Central memory CD8-positive, alpha-beta T cell (primary cell): ENCODE measurements at places on chromosomes 13 and 19.
A peak's percentile ranks its signal among the peaks of the same experiment; 100 is the strongest.

DNA sequence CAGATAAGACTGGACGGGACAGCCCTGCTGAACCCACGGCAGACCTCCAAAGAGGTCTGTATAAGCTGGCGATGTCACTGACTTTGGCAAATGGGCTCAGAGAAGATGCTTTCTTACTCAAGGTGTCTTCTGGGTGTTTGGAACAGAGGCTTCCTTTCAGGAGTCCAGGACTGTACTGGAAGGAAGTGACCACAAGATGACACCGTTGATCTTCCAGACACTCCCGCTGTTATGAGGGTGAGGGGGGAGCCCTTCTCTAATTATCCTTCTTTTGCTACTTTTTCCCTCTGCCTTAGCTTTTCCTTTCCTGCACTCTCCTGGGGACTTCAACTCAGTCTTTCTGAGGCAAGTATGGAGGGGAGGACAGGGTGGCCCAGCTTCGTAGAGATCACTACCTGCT is 65.2 kb upstream of the ZNF599 start:
- H3K27ac ChIP-seq, result no peak overlapping the region
- no peaks in the 10 kb centered on the region for H3K36me3 ChIP-seq
- no peak overlapping the region for H3K4me3 ChIP-seq

DNA sequence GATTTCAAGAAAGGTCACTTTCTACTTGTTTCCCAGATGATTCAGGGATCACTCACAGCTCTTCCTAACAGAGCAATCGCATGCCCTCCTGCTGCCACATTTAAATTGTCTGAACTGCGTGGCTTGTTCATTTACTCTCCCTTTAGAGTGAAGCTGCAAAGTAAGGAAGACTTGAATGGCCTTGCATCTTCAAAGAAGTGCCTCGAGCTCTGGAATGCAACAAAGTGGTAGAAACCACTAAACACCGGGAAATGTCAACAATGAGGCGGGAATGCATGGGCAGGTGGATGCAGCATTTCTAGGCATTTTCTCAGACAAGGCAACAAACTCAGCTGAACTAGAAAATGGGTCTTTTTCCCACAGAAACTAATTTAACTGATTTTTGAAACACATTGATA is 10.3 kb upstream of the DACH1 start:
- no peak overlapping the region for H3K4me3 ChIP-seq
- no peaks in the 10 kb centered on the region for H3K36me3 ChIP-seq
- H3K4me1 ChIP-seq, result no peaks in the 10 kb centered on the region
- H3K27me3 ChIP-seq, result no peaks in the 10 kb centered on the region
- no peak overlapping the region for H3K27ac ChIP-seq
- no peak for DNase-seq

DNA sequence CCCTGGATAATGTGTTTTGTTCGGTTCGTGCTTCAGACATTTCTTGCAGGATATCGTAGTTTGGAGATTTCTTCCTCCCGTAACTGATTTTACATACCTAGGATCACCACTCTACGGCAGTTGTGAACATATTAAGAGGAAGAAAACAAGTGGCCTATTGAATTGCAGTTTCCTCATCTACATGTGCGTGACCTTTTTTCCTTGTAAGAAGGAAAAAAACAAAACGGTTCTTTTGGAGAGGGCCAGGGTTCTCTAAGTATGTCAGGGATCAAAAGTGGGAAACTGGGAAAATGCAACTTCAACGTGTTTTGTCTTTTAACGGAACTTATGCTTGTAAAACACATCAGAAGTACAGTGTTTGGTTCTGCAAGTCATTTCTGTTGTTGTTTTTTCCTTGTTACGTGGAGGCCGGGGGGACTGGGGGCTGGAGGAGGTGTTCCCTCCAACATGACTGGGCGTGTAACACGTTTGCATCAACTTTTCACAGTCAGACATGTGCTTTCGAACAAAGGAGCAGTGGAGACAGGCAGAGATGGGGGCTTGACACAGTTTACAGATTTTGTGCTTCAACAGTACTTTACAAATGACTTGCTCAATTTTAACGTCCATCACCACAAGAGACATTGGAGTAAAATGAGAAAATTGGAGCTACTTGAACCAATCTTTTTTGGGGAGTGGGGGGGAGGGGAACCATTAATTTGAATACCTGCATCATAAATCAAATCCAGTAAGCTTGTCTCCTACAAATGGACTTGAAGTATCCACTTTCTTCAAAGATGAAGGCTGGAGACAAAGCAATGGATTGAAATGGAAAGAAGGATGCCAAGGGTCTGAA is 3.8 kb downstream of the ZC3H4 start:
- peak overlapping the region; percentile 100 for H3K27ac ChIP-seq
- peak overlapping the region; percentile 96 for H3K4me3 ChIP-seq
- H3K4me1 ChIP-seq, result peaks cover 63% of the 10 kb centered on the region
- H3K36me3 ChIP-seq, result peaks cover 47% of the 10 kb centered on the region
- no peaks in the 10 kb centered on the region for H3K27me3 ChIP-seq

GRCh38 chr19:57280962-57281400 is 696 bp downstream of the ZNF460 start:
- no peaks in the 10 kb centered on the region for H3K27me3 ChIP-seq
- peaks cover 35% of the 10 kb centered on the region for H3K36me3 ChIP-seq
- no peak overlapping the region for H3K4me3 ChIP-seq
- no peak overlapping the region for H3K27ac ChIP-seq
- DNase-seq, result peak; percentile 43

DNA sequence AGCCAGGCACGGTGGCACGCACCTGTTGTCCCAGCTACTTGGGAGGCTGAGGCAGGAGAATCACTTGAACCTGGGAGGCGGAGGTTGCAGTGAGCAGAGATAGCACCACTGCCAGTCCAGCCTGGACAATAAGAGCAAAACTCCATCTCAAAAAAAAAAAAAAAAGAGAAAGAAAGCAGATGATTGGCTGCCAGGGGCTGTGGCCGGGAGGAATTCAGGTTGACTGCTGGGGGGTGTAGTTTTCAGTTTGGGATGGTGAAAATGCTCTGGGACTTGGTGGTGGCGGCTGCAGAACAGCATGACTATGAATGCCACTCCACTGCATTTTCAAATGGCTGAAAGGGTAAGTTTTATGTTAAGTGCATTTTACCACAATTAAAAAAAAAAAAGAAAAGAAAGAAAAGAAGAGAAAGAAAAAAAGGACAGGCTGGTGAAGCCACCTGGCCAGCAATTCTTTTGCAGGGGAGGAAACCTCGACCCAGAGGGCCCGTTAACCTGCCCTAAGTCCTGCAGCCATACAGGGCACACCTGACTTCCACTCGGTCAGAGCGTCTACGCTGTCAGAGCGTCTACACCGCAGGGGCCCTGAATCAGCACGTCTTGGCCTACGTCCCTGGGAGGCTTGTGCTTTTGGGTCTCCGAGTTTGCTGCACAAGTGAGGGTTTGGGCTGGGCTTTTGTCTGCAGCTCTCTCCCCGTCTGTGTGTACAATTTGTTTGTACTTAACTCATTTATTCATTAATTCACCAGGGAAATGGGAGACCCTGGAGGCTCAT is 3.6 kb downstream of the ISOC2 start:
- H3K27me3 ChIP-seq, result peaks cover 23% of the 10 kb centered on the region
- H3K36me3 ChIP-seq, result peaks cover 9% of the 10 kb centered on the region
- H3K4me3 ChIP-seq, result no peak overlapping the region
- peaks cover 30% of the 10 kb centered on the region for H3K4me1 ChIP-seq
- no peak for DNase-seq
- no peak overlapping the region for H3K27ac ChIP-seq

DNA sequence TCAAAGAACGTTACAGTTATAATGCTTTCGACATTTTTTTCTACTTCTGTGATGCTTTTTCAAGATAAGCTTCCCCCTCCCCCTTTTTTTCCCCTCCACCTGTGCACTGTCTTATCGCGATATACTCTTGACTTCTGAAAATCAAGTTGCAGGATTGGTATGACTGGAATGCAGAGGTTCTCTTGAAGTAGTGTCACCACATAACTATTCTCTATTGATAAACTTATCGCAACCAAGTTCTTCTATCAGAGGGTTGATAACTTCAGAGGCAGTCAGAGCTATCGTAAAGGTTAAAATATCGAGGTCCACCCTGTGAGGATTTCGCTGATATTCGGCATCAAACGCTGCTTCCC is 820 bp downstream of the EID2 start:
- H3K4me1 ChIP-seq, result peaks cover 41% of the 10 kb centered on the region
- H3K27me3 ChIP-seq, result no peaks in the 10 kb centered on the region
- peak overlapping the region; percentile 96 for H3K27ac ChIP-seq
- H3K4me3 ChIP-seq, result peak overlapping the region; percentile 94
- peaks cover 8% of the 10 kb centered on the region for H3K36me3 ChIP-seq
- no peak for DNase-seq

DNA sequence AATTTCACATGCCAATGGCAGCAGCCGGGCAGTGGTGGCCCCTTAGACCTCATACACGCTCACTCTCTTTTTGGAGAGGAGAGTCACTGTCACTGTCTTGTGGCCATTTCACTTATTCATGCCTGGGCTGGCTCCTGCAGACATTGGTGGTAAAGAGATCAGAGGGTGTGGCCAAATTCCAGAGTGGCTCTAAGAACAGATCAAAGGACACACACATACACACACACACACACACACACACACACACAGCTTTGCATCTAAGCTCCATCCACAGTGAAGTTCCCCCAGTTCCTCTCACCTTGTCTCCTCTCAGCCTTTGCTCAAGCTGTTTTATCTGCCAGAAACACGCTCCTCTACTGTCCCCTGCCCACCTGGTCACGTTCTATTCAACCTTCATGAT is 46.5 kb upstream of the KPNA3 start:
- H3K36me3 ChIP-seq, result no peaks in the 10 kb centered on the region
- H3K27ac ChIP-seq, result no peak overlapping the region
- no peak for DNase-seq
- no peaks in the 10 kb centered on the region for H3K4me1 ChIP-seq
- H3K27me3 ChIP-seq, result no peaks in the 10 kb centered on the region
- H3K4me3 ChIP-seq, result no peak overlapping the region

- H3K27me3 ChIP-seq, result peaks cover 29% of the 10 kb centered on the region
- no peaks in the 10 kb centered on the region for H3K4me1 ChIP-seq
- no peaks in the 10 kb centered on the region for H3K36me3 ChIP-seq
- DNase-seq, result no peak
- no peak overlapping the region for H3K4me3 ChIP-seq
- no peak overlapping the region for H3K27ac ChIP-seq
Observed at GRCh38 chr13:23243066-23243465, 62.3 kb downstream of the SGCG start.

GRCh38 chr19:16025108-16026101 is 50.9 kb upstream of the TPM4 start:
- no peaks in the 10 kb centered on the region for H3K27me3 ChIP-seq
- H3K4me3 ChIP-seq, result no peak overlapping the region
- H3K36me3 ChIP-seq, result peaks cover 4% of the 10 kb centered on the region
- H3K4me1 ChIP-seq, result no peaks in the 10 kb centered on the region

- H3K4me3 ChIP-seq, result no peak overlapping the region
- peaks cover 27% of the 10 kb centered on the region for H3K27me3 ChIP-seq
- no peaks in the 10 kb centered on the region for H3K36me3 ChIP-seq
- no peak for DNase-seq
- H3K27ac ChIP-seq, result no peak overlapping the region
Observed at GRCh38 chr13:76937281-76937820, 11.0 kb upstream of the ACOD1 start.

DNA sequence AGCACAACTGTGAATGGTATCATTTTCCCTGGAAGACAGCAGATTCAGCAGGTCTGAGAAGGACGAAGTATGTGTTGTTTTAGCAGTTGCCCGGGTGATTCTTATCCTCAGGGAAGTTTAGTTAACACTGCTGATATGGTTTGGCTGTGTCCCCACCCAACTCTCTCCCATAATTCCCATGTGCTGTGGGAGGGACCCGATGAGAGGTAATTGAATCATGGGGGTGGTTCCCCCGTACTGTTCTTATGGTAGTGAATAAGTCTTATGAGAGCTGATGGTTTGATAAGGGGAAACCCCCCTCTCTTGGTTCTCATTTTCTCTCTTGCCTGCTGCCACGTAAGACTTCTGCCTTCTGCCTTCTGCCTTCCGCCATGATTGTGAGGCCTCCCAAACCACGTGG is 81.0 kb upstream of the UBAC2 start:
- H3K4me3 ChIP-seq, result no peak overlapping the region
- H3K27me3 ChIP-seq, result peaks cover 11% of the 10 kb centered on the region
- H3K4me1 ChIP-seq, result peaks cover 5% of the 10 kb centered on the region
- H3K27ac ChIP-seq, result no peak overlapping the region

- peaks cover 4% of the 10 kb centered on the region for H3K36me3 ChIP-seq
- H3K4me1 ChIP-seq, result peaks cover 6% of the 10 kb centered on the region
- no peak for DNase-seq
- no peak overlapping the region for H3K4me3 ChIP-seq
Observed at GRCh38 chr13:105908586-105908985, 626.9 kb downstream of the EFNB2 start.

GRCh38 chr19:16208064-16208759 is 10.5 kb downstream of the AP1M1 start:
- peak overlapping the region; percentile 14 for H3K4me3 ChIP-seq
- H3K4me1 ChIP-seq, result peaks cover 37% of the 10 kb centered on the region

DNA sequence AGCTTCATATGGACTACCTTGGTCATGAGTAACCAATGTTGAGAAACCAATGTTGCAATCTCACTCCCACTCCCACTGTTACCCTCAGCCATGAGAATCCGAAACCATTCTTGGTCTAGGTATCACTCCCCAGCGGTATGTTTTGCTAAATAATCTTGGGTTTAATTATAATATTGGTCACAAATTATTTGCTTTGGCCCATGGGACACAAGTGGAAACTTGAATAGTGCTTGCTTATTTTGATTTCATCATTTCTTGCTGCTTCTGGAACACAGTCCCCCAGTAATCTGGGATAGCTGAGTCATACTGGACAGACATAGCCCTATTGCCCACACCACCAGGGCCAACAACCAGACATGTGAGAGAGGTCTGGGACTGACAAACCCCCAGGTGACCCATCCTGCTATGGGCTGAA is 171.6 kb upstream of the IPO5 start:
- H3K27me3 ChIP-seq, result peaks cover 39% of the 10 kb centered on the region
- no peak overlapping the region for H3K4me3 ChIP-seq
- no peak for DNase-seq
- peaks cover 3% of the 10 kb centered on the region for H3K36me3 ChIP-seq
- no peaks in the 10 kb centered on the region for H3K4me1 ChIP-seq

GRCh38 chr13:94886191-94886590 is 173.8 kb upstream of the SOX21 start:
- H3K4me3 ChIP-seq, result no peak overlapping the region
- no peaks in the 10 kb centered on the region for H3K36me3 ChIP-seq
- no peaks in the 10 kb centered on the region for H3K4me1 ChIP-seq
- no peak for DNase-seq
- peaks cover 6% of the 10 kb centered on the region for H3K27me3 ChIP-seq
- no peak overlapping the region for H3K27ac ChIP-seq

DNA sequence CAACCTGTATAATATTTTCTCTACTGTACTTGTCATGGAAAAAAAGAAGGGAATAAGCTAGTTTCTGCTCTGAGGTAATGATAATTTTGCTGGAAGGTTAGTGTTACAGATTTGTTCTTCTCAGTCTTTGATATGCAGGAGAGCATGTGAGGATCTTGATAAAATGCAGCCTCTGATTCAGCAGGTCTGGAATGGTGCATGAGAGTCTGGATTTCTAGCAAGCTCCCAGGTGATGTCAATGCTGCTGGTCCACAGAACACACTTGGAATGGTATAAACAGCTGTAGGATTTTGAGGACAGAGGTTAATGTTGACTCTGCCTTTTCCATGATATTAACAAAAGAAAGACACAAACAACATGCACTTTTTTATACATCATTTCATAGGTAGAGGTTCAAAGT is 173.6 kb downstream of the NDFIP2 start:
- no peaks in the 10 kb centered on the region for H3K36me3 ChIP-seq
- H3K4me3 ChIP-seq, result no peak overlapping the region
